Myocyte (in vitro differentiated cells): ENCODE measurements at places on chromosomes 2 and 18. TPM values are rescaled to one million over a fixed set of nuclear protein-coding genes. Genes with fewer than 3 reads are reported as not detected.

DNA sequence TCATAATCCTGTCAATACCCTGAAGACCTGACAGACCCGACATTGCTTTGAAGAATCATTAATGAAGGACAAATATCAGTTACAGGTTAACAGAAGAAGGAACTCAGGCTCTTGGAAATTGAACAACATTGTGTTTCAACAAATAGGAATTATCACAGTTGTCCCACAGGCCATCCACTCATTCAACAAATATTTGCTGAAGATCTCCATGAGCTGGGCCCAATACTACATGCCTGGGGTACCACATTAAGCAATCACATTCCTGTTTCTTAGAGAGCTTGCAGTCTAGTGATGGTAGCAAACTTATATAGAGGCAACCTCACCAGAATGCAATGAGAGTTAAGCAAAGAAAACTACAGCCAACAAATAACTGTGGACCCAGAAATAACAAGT is 671.6 kb upstream of the ACVR2A start:
- no peak for DNase-seq

- no peak for DNase-seq
These were observed 42.4 kb upstream of the GBX2 start for GRCh38 chr2:236210536-236210935.

The RGPD3 gene
- total RNA-seq, result 0.16 and 0.64 TPM in 2 replicates

The TTR gene
- not detected in 2 replicates for total RNA-seq
